ENCODE measurements at places on chromosomes 12 and 14.

- no peak for DNase-seq
Measured at GRCh38 chr12:3256103-3256631, 179.0 kb downstream of the TSPAN9 start.

- no peak for DNase-seq
Measured at GRCh38 chr12:93173178-93173957, 204.4 kb upstream of the NUDT4 start.

GRCh38 chr14:64877846-64878245 is 1.9 kb downstream of the SPTB start:
- no peak for DNase-seq

- no peak for DNase-seq
Measured at GRCh38 chr12:53492188-53492587, 7.1 kb downstream of the MAP3K12 start.

- DNase-seq, result no peak
Measured at GRCh38 chr14:81432219-81432661, 32.1 kb upstream of the STON2 start.

- DNase-seq, result no peak
Measured at GRCh38 chr14:71469643-71470335, 462.4 kb upstream of the RGS6 start.

- no peak for DNase-seq
Measured at GRCh38 chr14:68527329-68527851, 265.5 kb downstream of the ZFP36L1 start.

GRCh38 chr12:29309320-29309902 is 71.6 kb downstream of the ERGIC2 start:
- DNase-seq, result no peak

GRCh38 chr14:99507860-99508640 is 26.8 kb downstream of the CCNK start:
- no peak for DNase-seq

DNA sequence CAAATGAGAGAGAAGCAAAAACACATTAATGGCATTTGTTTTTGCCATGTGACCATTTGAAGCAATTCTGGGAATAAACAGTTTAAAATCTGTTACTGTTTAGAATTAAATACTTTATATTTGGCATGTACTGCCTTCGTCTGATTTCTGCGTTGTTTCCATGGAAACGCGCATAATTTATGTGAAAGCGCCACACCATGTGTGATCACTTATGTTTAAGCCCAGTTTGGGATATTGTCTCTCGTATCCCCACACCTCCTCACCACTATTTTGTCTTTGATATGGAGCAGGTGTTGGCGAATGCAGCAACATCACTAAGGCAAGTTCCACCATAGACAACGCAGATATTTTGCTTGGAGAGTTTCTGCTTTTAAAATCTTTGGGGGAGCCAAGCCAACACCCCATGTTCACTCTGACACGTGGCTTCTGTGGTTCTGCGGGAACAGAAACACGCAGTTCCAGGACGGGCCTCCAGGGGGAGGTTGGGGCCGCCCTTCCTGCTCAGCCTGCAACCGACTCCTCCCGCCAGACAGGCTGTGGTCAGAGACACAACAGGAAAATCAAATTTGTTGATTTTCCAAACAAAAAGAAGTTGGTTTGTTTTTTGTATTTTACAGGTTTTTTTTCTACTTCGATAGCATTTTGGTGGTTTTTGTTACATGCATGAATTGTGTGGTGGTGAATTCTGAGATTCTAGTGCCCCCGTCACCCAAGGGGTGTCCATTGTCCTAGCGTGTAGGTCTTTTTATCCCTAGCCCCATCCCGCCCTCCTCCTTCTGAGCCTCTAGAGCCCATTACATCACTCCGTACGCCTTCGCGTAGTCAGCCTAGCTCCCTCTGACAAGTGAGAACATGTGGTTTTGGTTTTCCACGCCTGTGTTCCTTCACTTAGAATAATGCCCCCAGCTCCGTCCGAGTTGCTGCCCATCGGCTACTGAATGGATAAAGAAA is 101.9 kb upstream of the SFSWAP start:
- DNase-seq, result no peak

DNA sequence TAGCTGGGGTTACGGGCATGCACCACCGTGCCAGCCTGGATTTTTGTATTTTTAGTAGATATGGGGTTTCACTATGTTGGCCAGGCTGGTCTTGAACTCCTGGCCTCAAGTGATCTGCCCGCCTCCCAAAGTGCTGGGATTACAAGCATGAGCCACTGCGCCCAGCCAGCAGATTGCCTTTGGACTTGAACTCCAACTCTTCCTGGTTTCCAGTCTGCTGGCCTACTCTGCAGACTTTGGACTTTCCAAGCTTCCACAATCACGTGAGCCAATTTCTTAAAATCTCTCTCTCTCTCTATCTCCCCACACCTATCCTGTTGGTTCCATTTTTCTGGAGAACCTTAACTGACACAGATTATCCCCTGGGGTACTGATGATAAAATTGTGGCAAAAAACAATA is 55.0 kb downstream of the EMP1 start:
- DNase-seq, result no peak

DNA sequence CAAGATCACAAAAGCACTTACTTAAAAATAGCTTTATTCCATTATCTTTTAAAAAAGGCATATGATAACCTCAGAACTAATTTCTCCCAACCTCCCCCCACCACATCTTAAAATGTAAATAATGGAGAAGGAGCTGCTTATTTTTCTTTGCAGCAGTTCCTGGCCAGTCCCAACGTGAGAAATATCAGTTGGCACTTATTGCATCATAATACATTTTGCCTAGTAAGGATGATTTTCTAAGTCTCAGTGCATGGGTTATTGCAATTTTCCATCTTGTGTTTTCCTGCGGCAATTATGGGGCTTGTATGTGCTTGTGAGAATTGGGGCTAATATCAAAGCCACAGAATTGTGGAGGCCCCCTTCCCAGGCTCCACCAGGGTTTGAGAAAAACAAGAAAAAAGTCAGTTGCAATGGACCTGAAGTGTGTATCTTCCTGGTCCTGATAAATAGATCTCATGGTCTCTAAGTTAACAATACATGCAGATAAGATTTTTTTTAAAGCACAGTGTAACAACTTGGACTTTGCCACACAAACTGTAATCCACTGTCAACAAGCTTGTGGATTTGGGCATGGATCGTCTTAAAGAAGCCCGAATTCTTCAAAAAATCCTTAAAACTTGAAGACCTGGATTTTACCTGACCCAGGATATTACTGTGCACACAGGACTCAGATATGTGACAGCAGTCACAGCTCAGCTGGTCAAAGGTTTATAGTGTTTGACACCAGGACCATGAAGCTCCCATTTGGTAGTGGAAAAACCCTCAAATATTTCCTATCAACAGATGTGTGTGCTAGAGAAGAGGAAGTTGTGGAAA is 2.8 kb upstream of the WSB2 start:
- no peak for DNase-seq

DNA sequence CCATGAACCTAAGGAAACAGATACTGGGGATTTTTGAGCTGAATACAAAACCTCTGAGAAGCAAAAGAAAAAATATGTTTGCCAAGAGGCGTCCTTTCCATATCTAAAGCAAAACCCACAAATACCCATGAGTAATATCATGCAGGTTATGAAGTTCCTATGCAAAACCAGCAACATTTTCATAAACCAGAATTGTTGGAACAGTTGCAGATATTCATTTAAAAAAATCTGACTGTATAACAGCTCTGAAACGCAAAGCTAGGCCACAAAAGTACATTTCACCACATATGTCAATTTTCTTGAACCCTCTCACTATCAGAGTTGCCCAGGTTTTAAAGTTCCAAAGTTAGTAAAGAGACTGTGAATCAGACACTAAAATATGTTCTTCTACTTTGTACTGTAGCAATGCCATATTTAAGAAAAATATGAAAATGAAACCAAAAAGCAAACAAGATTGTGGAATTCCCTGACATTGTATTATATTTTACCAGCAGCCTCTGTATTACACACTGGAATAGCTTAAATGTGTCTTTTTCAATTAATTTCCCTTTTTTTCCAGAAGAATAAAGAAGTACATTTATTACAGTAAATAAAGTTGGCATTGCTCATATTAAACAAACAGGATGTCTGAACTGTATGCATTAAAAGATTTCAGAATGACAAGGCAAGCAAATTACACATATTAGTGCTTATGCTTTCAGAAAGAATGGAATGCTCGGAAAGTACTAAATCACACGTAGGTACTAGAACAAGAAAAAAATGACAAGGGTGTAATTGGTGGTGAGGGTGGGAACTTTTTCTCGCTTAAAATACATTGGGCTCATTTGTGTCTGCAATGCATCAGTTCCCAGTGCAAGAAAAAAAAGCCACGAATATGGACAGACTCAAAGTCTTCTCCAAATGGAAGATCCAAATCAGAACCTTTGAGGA is 33.6 kb upstream of the HIF1A start:
- DNase-seq, result no peak

DNA sequence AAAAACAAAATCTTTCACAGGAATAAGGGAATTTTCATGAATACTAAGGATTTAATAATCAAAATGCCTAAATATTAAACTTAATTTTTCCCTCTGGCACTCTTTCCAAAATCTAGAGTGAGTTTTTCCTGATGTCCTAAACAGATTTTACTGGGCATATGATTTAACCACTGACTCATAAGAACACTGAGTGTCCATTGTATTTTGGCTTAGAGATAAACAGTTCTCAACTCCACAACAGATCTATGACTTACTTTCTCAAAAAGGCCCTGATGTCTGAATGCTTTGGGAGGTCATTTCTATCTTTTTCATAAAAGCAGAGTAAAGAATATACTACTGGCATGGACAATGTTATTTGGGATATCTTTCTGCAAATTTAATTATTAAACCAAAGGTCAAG is 15.0 kb downstream of the TMBIM4 start:
- no peak for DNase-seq

GRCh38 chr14:102824832-102825231 is 47.6 kb downstream of the TRAF3 start:
- no peak for DNase-seq
